ENCODE measurements at places on chromosomes 7 and 10.

DNA sequence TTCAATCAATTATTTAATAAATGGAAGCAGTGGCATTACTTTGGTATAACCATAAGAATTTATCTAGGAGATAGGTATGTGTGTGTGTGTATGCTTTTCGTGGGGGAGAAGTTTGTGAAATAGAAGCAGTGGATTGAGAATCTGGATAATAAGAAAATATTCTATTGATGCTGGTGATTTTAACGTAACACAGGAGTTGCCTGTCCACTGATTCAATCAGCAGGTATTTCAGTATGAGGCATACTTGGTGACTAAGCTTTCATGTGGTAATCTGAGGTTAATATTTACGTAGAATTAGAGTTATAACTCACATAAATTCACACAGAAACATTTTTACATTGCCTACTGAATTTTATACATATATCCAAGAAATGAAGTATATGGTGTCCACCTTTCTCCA is 568.0 kb downstream of the ZWINT start:
- no peak for DNase-seq

GRCh38 chr7:119711104-119711503 is 561.9 kb upstream of the KCND2 start:
- no peak for DNase-seq

GRCh38 chr7:23539494-23539907 is 7.7 kb upstream of the TRA2A start:
- no peak for DNase-seq

GRCh38 chr10:114045136-114046086 is 1.7 kb downstream of the ADRB1 start:
- DNase-seq: no peak

GRCh38 chr10:62374862-62375710 is 917 bp downstream of the ZNF365 start:
- DNase-seq: no peak

DNA sequence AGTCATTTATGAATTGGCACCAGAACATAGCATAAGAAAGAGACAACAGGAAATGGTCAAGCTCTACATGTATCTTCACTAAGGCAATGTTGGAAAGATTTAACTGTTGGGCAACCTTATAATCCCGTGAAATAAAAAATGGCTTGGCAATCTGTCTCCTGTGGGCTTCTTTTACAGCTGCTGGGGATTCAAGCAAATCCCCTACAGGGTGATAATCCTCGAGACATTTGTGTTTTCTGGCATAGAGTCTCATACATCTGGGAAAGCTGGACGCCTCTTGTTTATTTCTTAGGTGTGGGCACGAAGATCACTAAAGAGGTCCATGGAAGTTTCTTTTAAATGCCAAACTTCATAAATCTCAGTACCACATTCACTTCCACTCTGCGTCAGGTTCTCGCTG is 82.2 kb upstream of the GPR141 start:
- DNase-seq: no peak

Data from hematopoietic multipotent progenitor cell (in vitro differentiated cells).